ENCODE measurements at places on chromosomes 7 and 10. TPM values are rescaled to one million over a fixed set of nuclear protein-coding genes. Genes with fewer than 3 reads are reported as not detected.

DNA sequence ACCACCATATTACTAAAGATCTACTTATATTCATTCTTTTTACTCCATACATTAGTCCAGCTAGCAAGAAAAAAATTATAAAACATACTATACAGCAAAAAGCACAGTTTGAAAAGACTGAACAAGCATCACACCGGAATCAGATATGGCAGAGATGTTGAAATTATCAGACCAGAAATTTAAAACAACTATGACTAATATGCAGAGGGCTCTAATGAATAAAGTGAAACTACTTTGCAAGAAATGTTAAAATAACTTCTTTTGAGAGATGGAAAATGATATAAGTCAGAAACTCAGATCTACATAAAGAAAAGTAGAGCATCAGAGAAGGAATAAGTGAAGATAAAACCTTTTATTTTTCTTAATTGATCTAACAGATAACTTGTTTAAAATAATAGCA lies 50.9 kb downstream of the SGCE start:
- no peak for DNase-seq

GRCh38 chr7:105853931-105854419 lies 22.4 kb downstream of the ATXN7L1 start:
- no peak for DNase-seq

DNA sequence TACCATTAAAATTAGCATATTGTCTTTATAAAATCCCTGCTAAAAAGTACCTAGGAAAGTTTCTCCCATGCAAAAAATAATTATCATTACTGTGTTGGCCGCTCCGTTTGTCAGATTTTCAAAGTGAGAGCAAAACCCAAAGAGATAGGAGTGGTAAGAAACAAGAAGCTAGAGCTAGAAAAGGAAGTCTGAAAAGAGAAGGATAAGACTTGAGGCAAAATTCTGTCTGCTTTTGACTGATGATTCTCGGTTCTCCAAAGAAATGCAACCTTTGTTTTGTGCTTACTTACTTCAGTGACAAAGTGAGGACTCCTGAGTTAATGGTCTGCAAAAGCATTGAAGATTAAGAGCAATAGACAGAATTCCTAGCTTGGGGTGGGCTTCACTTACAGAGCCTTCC lies 33.3 kb upstream of the CAPZA2 start:
- DNase-seq = no peak

GRCh38 chr10:6199131-6199733 lies 3.5 kb upstream of the PFKFB3 start:
- DNase-seq = no peak

GRCh38 chr10:60816628-60817397 lies 38.5 kb downstream of the CDK1 start:
- no peak for DNase-seq

- no peak for DNase-seq
Observed at GRCh38 chr7:116354171-116354545, 143.8 kb downstream of the TES start.

GRCh38 chr10:116792817-116793216 lies 50.5 kb upstream of the HSPA12A start:
- DNase-seq = no peak

DNA sequence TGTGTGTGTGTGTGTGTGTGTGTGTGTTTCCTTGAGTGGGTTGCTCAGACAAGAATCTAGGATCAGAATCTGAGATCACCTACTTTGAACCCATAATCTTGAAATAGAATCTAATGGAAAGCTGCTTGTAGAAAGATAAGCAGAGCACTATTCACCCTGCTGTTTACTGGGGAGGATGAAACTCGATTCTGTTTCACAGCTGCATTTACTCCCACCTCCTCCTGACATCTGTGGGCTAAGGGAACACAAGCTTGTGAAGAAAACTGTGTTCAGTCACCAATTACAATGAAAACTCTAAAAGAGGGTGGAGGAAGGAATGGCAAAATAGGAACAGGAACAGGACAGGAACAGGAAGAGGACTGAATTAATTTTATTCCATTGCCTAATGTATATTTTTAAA lies 269.5 kb downstream of the TSPAN12 start:
- DNase-seq = no peak

DNA sequence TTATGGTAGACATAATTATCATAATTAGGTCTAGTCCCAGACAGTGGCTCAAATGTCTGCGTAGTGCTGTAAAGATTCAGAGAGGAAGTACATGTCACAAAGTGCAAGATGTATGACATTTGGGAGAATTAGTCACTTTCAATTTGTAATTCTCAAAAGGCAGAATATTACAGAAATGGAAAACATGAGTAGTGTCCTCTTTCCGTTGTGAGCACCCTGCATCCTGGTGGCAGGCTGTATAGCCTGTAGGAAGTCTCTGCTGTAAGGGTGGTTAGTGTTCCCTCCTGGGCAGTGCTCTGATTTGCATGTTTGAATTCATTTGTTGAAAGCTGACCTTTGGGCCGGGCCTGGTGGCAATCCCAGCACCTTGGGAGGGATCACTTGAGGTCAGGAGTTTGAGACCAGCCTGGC lies 17.0 kb downstream of the CDK14 start:
- DNase-seq = no peak

The FAM107B gene
- 258 TPM for total RNA-seq

The MRC1 gene
- 0.07 TPM for total RNA-seq

The DPYSL4 gene
- total RNA-seq = 3.3 TPM

The ZNF786 gene
- 4.4 TPM for total RNA-seq

The TEX36 gene
- total RNA-seq = not detected
